Stimulated activated CD4-positive, alpha-beta T cell treated with anti-CD3 and anti-CD28 coated beads, Interleukin-12 subunit alpha, Interleukin-12 subunit beta, amount 100 ng/mL, for 48 hours (primary cell): ENCODE measurements at places on chromosomes 16 and 17.

DNA sequence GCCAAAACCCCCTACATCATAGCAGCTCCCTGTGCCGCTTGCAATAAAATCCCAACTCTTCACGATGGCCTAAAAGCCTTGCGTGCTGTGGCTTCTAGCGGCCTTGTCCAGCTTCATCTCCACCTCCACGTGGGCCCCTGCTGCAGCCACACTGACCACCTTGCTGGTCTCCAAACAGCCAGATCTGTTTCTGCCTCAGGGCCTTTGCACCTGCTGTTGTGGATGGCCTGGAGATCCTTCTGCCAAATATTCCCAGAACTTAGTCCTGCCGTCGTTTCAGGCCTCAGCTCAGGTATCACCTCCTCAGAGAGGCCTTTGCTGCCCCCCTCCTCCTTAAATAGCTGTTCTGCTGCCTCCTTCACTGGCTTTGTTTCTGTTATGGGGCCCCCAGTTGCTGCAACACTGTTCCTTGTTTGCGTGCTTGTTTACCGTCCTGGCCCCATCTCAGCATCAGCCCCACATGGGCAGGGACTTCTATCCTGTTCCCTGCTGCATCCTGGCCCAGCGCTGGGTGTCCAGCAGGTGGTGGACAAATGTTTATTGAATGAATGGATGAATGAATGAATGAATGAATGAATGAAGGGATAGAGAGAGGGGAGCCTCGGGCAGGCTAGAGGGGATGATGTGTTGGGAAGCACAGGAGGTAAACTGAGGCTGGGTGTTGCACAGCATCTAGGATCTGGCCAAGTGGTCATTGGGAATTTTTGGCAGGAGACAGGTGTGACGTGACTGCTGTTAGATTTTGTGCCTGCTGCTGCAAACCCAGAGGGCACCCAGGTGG lies 171.0 kb upstream of the GSE1 start:
- DNase-seq: no peak

GRCh38 chr17:42096360-42097111 lies 1.7 kb downstream of the ZNF385C start:
- no peak for DNase-seq

DNA sequence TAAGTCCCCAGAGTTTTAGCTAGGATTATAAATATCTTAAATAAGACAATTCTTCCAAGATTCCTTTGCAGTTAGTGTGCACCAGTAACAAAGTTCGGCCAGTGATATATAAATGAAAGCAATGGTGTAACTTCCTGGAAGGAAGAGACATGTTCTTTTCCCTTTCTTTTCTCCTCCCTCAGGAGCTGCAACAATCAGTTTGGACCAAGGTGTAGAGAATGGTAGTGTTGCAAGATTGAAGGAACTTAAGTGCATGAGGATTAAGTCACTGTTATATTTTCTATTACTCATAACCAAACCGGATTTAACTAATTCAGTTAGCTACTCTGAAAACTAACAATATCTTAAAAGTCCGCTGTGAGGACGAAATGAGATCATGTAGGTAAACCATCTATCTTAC lies 68.9 kb upstream of the KCNJ16 start:
- DNase-seq: no peak

DNA sequence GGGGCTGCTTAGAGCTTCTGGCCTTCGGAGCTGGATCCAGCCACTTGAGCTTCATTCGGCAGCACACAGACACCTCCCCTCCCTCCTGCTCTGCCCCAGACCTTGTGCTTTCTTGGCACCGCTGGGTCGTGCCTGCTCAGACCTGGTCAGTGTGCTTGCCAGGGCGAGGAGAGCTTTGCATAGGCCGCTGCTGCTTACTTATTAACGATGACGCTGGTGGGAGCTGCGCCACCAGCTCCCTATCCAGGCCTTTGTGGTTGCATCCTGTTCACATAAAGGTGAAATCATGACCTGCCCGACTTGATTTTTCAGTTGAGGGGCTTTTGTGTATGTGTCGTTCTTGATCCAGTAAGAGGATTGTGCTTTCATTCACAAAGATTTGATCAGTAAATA lies 101.1 kb downstream of the MSI2 start:
- no peak for DNase-seq

DNA sequence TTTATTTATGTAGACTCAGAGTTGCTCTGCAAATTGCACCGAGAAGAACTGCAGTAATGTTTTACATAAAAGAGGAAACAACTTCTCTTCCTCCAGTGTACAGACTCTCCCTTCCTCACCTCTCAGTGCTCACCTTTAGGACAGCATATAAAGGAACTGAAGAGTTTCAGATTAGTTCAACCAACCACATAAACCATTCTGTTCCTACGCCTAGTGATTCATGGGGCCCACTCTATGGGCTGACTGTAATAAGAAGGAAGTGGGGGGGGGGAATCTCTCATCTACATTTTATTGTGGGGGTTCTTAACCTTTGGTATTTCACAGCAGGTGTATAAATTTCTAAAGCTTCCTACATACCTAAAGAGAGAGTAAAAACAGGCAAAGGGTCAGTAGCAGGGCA lies 18.3 kb downstream of the ZSWIM7 start:
- no peak for DNase-seq

DNA sequence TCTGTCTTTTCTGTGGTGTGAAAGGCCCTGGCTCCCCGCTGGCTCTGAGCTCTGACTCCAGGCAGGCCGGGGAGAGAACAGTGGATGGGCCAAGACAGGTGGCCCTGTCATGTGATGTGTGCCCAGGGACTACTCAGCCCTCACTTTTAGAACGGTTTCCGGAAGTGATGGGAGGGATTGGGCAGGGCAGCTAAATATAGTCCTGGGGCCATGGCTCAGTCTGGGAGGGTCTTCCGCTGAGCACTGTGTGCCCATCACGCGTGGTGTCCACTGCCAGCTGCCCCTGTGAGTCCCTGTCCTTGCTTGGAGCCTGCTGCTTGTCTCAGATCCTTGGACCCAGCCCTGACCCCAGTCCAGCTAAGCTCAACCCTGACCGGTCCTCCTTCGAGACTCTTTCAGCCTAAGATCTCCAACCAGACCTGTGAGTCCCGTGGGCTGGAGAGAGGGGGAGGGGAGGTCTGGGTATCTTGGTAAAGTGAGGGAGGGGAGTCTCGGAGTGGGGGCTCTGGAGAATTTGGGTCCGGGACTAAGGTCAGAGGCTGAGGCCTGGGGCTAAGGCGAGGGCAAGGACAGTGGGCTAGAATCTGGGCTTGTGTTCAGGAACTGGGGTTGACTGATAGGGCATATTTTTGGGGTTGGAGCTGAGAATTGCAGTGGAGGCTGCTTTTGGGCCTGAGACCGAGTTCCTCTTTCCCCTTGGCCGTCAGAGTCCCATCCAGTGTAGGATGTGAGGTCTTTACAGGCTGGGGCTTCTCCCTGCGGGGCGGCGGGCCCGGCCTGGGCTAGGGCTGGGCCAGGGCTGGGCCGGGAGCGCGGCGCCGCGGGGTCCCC lies at the start of gene TRIM72:
TSS of gene TRIM72 (plus strand) at position 243 of the 831 bp plus-strand sequence. CDS start 620 bp downstream, outside the sequence.
- no peak for DNase-seq

DNA sequence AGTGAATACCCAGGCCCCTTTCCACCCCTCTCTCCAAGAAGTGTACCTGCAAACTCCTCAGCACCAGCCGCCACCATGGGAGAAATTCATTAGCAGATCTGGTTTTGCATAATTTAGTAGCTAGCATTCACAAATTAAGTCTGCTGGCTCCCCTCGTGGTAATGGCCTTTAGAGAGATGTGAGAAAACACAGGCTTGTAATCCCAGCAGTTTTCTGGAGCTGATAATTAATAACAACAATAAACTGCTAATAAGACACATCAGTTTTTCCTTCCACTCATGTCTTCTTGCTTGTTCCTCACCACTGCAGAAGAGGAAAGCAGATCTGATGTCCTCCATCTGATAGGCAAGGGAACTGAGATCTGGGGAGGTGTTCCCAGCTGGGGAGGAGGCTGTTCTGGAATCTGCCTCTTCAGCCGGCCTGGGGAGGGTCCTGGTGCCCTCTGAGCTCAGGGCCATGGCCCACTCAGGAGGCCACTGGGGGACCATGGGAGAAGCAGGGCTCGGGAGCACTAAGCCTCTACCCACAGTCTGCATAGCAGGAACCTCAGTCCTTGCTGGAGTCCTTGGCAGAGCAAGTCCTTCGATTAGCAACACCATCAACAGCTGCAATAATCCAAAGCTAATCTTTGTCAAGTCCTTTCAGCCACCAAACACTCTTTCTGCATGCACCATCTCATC lies 74.2 kb upstream of the DNAJA2 start:
- no peak for DNase-seq

DNA sequence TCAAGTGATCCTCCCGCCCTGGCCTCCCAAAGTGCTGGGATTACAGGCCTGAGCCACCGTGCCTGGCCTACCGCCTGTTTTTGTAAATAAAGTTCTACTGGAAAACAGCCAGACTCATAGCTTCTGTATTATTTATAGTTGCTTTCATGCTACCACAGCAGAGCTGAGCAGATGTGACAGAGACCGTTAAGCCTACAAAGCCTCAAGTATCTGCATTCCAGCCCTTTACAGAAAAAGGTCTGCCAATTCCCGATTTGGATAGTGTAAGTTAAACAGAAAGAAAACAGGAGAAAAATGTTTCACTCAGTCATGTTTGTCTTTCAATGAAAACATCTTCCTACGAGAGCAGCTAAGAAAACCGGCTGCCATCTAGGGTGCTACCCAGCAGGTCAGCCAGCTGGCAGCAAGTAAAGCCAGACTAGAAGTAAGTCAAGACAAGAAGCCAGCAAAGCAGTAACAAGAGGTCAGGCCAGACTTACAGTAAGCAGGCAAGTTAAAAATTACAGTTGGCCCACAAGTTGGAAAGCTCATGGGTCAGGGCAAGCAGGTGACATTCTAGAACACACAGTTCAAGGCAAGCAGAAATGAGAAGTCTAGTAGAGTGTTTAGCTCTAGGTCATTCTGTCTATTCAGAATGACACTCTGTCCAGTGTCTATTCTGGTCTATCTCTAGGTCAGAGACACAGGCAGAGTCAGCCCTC lies 17.7 kb downstream of the NCBP3 start:
- DNase-seq: no peak
